ENCODE measurements at places on chromosomes 2 and 18. TPM values are rescaled to one million over a fixed set of nuclear protein-coding genes. Genes with fewer than 3 reads are reported as not detected.

DNA sequence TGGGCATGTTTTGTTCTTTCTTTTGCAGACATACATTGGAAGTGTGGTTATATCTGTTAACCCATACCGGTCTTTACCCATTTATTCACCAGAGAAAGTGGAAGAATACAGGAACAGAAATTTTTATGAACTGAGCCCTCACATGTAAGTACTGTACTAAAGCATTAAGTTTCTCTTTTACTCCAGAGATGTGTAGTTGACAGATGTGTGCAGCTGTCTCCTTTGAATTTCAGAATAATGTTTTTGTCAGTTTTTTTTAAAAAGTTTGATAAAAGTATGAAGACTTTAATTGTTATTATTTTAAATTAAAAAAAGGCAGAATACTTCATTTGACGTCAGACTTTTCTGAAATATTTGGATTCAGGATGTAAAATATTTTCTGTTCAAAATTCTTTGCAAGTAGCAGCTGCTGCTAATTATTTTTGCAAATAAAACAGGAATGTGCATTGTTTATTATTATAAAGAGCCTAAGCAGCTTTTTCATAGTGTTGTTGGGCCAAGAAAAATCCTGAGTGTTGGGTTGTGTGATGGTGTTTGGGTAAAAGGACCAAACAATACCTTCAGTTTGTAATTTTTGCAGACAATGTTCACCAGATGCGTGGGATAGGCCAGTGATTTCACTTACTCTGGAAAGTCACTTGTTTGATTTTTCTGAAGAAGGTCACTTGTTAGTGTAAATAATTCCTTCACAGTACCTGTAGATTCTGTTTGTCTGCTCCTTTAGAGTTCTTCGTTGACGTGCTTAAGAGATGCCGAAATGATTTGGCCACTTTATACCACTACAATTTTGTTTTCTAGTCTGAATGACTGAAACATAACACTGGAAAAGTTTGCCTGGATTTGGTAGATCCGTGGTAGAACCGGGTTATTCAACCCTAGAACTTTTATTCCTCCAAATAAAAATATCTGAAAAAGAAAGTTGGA, 51.1 kb downstream of the MYO1B start:
- no peak overlapping the region for H3K27ac ChIP-seq
- H3K36me3 ChIP-seq: peaks cover 3% of the 10 kb centered on the region

LIMS4 gene
- 0.75 TPM for total RNA-seq

DNA sequence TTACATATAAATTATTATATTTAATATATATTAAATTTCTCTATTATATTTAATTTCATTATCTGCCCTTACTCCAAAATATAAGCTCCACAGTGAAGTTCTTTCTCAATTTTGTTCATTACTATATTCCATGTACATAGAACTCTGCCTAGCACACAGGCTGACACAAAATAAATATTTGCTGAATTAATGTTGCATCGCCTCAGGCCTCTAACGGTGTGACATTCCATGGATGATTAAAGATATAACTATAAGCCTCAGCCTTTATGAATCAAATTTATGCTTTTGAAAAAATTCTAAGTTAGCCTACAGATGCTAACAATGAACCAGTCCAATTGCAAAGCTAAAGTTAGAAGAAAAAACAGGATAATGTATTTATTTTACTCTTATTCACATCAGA, 1337.2 kb upstream of the NRXN1 start:
- no peaks in the 10 kb centered on the region for H3K36me3 ChIP-seq
- DNase-seq: no peak
- H3K4me1 ChIP-seq: peaks cover 13% of the 10 kb centered on the region

HOXD3 gene
- 1.9 TPM for total RNA-seq

GAD1 gene
- 0.39 TPM for total RNA-seq

- no peak for DNase-seq
- no peak overlapping the region for H3K27ac ChIP-seq
- H3K27me3 ChIP-seq: no peaks in the 10 kb centered on the region
- no peak overlapping the region for H3K4me3 ChIP-seq
These were observed 40.7 kb upstream of the C2orf66 start for GRCh38 chr2:196849895-196850294.

SLC30A3 gene
- total RNA-seq: 0.93 TPM

- no peak for DNase-seq
- no peak overlapping the region for H3K4me3 ChIP-seq
- H3K27ac ChIP-seq: no peak overlapping the region
- peaks cover 6% of the 10 kb centered on the region for H3K27me3 ChIP-seq
- H3K36me3 ChIP-seq: no peaks in the 10 kb centered on the region
- no peaks in the 10 kb centered on the region for H3K4me1 ChIP-seq
These were observed 310.8 kb upstream of the MGAT5 start for GRCh38 chr2:133943108-133943507.

GKN2 gene
- not detected for total RNA-seq

- H3K27ac ChIP-seq: no peak overlapping the region
- no peak for DNase-seq
- no peak overlapping the region for H3K4me3 ChIP-seq
- H3K4me1 ChIP-seq: peaks cover 30% of the 10 kb centered on the region
- H3K27me3 ChIP-seq: peaks cover 17% of the 10 kb centered on the region
These were observed 31.7 kb downstream of the MBP start for GRCh38 chr18:77100751-77101355.

PCARE gene
- total RNA-seq: not detected

DNA sequence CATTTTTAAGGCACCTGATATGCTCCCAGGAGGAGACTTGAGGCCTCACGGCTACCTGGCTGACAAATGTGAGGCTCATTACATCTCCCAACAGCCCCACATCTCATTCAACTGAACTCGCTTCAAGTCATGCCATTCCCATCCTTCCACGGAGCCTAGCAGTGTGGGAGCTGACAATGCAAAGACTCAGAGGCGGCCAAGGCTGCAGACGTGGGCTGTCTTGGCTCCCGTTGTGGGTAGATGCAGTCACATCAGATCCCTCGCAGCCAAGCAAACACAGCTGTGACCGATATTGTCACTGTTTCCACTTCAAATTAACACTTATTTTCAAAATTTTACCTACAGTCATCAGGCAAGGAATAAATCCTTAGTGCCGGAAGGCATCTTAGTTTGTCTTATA, 64.0 kb upstream of the TRIB2 start:
- H3K4me1 ChIP-seq: peaks cover 12% of the 10 kb centered on the region
- H3K36me3 ChIP-seq: no peaks in the 10 kb centered on the region
- no peak overlapping the region for H3K27ac ChIP-seq
- DNase-seq: no peak
- no peak overlapping the region for H3K4me3 ChIP-seq
- H3K27me3 ChIP-seq: no peaks in the 10 kb centered on the region

DNA sequence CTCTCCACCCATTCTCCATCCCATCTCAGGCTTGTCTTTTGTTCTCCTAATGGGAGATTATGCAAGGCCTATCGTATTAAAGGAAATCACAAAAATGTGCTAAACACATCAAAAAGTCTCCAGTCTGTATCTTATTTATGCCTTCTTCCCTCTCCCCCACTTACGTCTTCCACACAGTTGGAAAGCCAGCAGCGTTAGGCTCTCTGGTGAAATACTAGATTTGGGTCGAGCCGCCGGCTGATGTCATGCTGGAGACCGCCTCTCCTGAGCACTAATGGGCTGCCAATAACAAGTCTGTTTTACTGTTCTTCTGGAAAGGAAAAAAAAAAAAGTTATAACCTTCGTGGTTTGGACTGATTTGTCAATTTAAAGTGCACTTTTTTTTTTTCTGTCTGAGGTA, 182.7 kb upstream of the SIX2 start:
- peaks cover 25% of the 10 kb centered on the region for H3K27me3 ChIP-seq
- DNase-seq: no peak
- H3K4me3 ChIP-seq: no peak overlapping the region
- no peak overlapping the region for H3K27ac ChIP-seq

GRCh38 chr2:61762292-61762691, 91.6 kb downstream of the FAM161A start:
- peaks cover 3% of the 10 kb centered on the region for H3K36me3 ChIP-seq
- H3K27me3 ChIP-seq: no peaks in the 10 kb centered on the region
- peaks cover 17% of the 10 kb centered on the region for H3K4me1 ChIP-seq
- H3K4me3 ChIP-seq: no peak overlapping the region

CTAGE1 gene
- not detected for total RNA-seq

GRCh38 chr2:217357886-217358620, 498.2 kb upstream of the TNP1 start:
- no peaks in the 10 kb centered on the region for H3K27me3 ChIP-seq
- H3K4me3 ChIP-seq: no peak overlapping the region
- DNase-seq: no peak
- H3K4me1 ChIP-seq: peaks cover 41% of the 10 kb centered on the region

CYS1 gene
- not detected for total RNA-seq

DNA sequence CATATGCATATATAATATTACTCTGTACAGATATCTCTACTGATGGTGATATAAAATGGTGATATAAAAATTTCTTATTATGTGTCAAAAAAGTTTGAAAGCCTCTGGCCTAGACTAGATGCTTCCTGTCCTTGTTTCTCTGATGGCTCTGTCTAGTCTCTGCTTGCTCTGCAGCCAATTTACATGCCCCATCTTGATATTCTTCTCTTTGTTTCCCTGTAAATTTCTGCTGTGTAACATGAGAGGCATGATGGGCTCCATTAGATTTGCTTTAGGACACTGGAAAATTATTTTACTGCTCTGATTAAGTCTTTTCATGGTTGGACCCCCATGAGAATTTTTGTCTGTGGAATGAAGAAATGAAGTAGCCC, 24.3 kb downstream of the BABAM2 start:
- peaks cover 11% of the 10 kb centered on the region for H3K4me1 ChIP-seq
- DNase-seq: no peak
- no peak overlapping the region for H3K4me3 ChIP-seq
- no peaks in the 10 kb centered on the region for H3K27me3 ChIP-seq

SLC11A1 gene
- 0.09 TPM for total RNA-seq

DNA sequence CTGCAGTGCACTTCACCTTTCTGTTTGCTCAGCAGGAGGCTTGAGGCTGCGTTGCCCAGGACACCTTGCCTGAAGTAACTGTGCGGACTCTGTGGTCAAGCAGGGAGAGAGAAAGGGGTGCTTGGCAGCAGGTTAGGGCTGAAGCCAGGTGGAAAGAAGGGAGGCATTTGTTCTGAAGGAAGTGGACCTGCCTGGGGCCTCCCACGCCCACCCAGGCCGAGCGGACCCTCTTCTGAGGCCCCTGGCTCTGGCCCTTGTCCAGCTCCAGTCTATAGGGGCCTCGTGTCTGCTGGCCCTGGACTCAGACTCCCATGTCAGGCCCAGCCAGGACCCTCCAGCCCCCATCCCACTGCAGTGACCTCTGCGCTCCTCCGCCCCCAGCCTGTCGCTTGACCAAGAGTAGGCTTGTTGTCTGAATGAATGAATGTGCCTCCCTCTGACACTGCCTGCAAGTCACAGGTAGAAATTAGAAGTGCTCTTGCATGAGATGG, 2.5 kb downstream of the SNED1 start:
- H3K36me3 ChIP-seq: peaks cover 6% of the 10 kb centered on the region
- H3K27ac ChIP-seq: no peak overlapping the region
- peaks cover 31% of the 10 kb centered on the region for H3K27me3 ChIP-seq

TDRD15 gene
- not detected for total RNA-seq

DNA sequence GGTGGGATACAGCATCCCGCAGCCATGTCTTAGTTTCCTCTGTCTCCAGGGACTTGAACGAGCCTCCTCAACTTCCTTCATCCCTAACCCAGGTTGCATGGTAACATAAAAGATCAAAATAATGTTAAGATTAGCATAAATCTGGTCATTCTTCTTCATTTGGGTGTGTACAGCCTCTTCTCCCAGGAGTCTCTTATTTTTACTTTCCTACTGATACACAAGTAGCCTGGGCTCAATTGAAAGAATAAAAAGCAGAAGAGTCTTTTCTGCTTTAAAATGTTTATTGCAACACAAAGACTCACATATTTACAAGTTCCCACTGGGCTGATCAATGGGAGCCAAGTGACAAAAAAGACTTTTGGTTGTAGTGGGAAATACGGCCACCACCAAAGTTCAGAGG, 137.9 kb upstream of the PID1 start:
- no peak overlapping the region for H3K4me3 ChIP-seq
- H3K36me3 ChIP-seq: no peaks in the 10 kb centered on the region
- peaks cover 36% of the 10 kb centered on the region for H3K27me3 ChIP-seq
- peaks cover 7% of the 10 kb centered on the region for H3K4me1 ChIP-seq
- no peak overlapping the region for H3K27ac ChIP-seq
